ENCODE measurements at places on chromosomes 5 and 9. TPM values are rescaled to one million over a fixed set of nuclear protein-coding genes. Genes with fewer than 3 reads are reported as not detected.

DNA sequence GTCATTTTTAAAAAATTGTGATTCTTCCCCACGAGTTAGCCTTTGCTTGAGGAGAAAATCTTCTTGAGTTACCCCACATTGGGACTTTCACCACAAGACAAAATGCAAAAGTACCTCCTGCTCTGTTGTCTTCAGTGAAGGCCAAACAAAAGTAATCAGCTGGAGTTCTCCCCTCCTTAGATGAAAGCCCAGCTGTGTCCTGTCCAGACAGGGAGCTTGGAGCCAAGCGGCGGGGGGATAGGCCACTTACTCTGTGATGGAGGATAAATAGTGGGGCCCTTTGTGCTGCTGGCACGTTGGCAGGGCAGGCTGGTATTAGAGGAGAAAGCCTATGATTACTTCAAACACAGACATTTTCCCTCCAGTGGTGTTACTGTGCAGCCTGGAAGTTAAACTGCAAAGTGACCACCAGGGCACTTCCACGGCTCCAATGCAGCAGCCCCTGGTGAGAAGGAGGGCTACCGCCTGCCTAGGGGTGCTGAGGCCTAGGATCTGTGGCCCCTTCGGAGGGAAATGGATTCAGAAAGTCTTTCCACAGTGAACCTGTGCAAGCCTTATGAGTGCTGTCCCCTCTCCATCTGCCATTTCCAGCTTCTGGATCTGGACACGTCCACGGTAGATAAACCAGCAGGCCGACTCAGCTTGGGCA lies 155.0 kb downstream of the TMEM167A start:
- no peak for DNase-seq

DNA sequence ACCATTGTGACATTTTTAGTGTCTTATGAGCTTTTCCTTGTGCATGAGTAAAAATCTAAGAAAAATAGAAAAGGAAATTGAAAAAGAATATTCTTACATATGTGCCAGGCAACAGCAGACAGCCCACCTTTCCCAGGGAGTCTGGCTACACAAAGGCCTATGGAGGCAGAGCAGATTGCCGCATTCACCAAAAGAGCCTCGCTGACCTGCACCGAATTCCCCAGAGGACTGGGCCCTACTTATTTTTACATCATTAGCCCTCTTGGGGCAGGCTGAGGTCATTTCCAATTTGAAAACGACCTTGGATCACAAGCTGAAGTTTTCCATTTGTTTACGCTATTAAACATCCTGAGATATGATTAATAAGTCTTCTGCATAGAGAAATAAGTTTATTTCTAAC lies 66.2 kb upstream of the WDR41 start:
- no peak for DNase-seq

GRCh38 chr5:111960476-111961215 lies 203.7 kb upstream of the NREP start:
- peak; percentile 47 for DNase-seq

Gene CENPK
- total RNA-seq = 18.3 TPM

- no peak for DNase-seq
These were observed 813.5 kb downstream of the TLE4 start for GRCh38 chr9:80385246-80385645.

- DNase-seq = no peak
These were observed 96.0 kb downstream of the GPR21 start for GRCh38 chr9:123129423-123129822.

Gene FBLL1
- total RNA-seq = not detected
